Stimulated activated CD8-positive, alpha-beta memory T cell treated with anti-CD3 and anti-CD28 coated beads, Interleukin-7, amount 100 ng/mL, for 1 hour (primary cell): ENCODE measurements at places on chromosomes 7 and 10.

GRCh38 chr7:149669121-149669818 lies 104.1 kb downstream of the ZNF467 start:
- DNase-seq: no peak

DNA sequence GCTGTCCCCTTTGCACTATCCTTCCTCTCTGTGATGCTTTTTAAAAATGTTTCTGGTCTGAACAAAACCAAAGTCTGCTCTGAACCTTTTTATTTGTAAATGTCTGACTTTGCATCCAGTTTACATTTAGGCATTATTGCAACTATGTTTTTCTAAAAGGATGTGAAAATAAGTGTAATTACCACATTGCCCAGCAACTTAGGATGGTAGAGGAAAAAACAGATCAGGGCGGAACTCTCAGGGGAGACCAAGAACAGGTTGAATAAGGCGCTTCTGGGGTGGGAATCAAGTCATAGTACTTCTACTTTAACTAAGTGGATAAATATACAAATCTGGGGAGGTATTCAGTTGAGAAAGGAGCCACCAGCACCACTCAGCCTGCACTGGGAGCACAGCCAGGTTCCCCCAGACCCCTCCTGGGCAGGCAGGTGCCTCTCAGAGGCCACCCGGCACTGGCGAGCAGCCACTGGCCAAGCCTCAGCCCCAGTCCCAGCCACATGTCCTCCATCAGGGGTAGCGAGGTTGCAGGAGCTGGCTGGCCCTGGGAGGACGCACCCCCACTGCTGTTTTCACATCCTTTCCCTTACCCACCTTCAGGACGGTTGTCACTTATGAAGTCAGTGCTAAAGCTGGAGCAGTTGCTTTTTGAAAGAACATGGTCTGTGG lies 11.4 kb upstream of the CSGALNACT2 start:
- no peak for DNase-seq

- DNase-seq: no peak
Observed at GRCh38 chr7:69693042-69693441, 94.8 kb downstream of the AUTS2 start.

DNA sequence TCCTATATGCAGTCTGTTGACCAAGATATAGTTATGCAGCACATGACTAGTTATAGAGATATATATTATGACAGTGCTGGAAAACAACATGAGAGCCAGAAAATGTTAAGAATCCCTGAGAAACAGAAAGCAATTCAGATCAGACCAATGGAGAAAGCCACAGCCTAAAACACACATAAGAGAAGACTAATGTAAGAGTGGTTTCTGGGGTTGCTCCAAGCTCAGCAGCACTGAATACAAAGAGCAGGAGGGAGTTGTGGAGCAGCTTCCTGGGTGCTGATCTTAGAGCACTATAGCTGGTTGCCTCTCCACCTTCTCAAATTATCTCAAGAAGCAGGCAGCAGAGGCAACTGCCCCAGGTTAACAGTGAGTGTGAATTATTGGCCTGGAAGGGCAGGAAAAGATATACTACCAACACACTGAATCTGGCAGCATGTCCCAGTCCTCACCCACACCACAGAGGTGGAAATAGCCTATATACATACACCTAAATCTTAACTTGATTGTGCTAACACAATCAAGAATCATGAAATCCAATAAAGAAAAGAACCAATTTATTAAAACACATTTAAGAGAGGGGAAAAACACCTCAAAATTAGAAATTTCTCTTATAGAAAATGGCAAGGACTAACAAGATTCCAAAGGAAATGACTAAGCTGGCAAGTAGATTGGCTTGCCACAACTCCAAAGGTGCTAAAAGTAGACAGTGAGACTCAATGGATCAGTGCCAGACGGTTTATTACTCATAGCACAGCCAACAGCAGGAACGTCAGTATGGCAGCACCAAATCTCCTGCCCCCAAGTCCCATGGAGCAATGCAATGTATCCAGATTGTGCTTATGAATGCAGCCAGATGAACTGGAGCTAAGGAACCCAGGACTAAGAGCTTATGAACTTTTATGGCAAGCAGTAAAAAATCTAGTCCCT lies 5.1 kb downstream of the PTTG1IP2 start:
- no peak for DNase-seq

DNA sequence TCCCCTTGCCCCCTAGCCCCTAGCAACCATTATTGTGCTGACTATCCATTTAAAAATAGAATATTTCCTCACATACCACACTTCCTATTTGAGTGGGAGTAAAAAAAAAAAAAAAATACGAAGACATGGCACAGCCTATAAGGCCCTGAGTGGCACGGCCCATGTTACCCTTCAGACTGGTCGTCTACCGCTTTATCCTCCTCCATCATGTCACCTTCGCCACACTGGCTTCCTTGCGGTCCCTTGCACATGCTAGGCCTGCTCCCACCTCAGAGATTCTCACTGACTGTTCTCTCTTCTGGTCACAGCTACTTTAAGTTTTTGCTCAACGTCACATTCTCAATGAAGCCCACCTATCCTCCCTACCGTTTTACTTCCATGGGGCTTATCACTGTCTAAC lies 130.3 kb downstream of the ATE1 start:
- no peak for DNase-seq

DNA sequence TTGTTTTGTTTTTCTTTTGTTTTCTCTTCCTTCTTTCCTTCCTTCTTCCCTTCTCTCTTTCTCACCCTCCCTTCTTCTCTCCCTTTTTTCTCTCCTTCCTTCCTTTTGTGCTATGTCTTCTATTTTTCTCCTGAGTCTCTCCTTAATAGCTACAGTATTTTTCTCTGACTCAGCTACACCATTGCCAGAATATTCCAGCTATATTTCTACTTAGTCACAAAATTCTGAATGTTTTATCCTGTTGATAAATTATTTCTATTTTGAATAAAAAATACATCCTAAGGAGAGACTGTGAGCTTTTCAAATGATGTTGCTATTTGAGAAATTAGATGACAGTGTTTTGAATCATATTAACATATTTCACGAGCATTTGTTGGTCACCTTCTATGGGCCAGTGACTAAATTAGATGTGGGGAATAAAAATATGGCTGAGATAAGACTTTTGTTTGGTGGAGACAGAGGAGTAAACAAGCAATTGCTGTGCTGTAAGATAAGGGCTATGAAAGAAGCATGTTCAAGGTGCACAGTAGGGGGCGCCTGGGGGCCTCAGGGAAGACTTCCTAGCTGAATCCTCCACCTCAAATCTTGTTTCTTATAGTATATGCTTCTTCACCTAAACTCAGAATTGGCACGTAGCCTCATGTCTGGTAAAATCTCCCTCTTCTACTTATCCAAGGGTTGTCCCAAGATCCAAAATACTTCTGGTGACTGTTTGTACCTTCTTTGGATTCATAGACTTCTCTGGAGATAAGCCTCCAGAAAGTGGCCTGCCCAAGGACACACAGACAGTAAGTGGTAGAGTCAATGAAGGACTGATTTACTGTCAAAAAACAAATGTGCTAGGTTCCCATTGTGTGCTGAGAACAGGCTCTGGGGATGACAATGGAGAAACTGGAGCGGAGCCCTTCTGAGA lies 115.5 kb upstream of the CREB5 start:
- peak; percentile 11 for DNase-seq

DNA sequence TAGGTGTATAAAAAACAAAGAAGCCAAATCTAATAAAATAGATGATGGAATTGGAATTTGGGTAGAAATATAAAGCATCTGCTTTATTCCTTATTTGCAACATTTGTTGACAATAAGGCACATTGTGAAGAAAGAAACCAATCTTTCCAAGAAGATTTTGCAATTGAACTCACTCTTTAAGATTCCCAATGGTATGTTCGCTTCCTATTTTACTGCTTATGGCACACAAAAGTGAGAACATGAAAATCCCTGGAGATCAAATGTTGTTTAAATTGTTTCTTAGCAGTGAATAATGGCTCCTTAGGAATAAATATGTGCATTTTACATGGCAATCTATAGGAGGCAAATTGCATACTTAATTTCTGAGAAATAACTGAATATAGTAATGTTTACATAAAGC lies 84.5 kb downstream of the ADAM22 start:
- no peak for DNase-seq

DNA sequence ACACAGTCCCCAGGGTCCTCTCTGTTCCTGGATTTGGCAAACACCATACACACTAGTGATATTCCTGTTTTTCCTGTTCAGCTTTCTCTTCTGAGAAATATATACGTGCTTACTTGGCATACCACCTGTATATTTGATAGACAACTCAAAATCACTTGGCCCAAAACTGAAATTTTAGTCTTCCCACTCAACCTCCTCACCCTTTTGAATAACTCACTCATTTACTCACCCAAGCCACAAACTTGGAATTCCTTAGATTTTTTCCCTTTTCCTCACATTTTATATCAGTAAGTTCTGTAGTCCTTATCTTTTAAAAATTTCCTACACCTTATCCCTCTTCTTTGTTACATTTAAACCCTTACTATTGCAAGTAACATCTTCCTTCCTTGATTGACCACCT lies 143.4 kb downstream of the PPP1R3A start:
- DNase-seq: no peak

GRCh38 chr10:87849001-87849400 lies 14.3 kb downstream of the KLLN start:
- DNase-seq: no peak

GRCh38 chr10:14146025-14146424 lies 184.7 kb downstream of the FRMD4A start:
- DNase-seq: no peak

DNA sequence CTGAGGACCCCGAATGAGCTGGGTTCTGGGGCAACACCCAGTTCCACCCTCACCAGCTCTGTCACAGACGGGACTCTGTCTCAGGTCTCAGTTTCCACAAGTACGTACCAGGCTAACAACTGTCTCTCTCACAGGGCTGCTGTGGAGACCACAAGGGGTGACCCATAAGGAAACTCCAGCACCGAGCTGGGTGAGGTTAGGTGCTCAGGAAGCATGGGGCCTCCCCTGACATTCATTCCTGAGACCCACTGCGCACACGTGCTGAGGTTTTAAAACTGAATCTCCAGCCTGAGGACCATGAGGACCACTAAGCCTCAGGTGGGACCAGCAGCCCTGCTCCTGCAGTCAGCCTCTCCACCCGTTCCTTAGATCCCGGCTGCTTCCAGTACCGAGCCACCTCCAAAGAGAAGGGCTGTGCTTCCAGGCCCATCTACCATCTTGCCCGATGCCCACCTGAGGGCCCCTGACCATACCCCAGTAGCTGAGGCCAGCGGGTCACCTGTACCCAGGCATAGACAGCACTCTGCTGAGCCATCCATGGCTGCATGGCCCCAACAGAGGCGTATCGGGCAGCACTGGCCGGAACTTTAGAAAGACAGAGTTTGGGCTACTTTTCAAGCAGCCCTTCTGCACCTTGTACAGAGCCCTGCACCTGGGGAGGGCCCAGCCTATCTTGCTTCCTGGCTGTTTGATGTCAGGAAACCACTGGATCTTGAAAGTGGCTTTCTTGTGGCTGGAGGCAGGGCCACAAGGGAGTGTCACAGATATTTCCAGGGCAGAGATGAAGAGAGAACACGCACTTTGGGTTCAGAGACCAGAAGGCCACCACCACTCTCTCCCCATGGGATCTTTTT lies 18.7 kb downstream of the HSPA12A start:
- DNase-seq: peak; percentile 8

DNA sequence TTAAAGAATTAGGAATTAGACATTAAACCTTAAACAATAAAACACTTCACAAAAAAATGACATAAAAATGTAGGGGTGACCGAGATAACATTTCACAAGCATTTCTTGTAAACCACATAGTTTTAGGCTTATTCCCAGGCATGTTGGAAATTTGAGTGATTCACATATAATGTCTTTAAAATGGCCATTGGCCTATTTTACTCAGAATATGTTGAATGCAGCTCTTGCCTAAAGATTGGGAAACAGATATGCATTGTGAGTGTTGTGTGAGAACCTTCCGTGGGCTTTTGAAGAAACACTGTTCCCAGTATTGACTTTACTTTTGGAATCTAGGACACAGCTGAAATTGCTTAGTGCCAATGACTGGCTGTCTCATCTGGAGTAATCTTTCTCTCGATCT lies 79.6 kb downstream of the ARL5B start:
- DNase-seq: no peak

DNA sequence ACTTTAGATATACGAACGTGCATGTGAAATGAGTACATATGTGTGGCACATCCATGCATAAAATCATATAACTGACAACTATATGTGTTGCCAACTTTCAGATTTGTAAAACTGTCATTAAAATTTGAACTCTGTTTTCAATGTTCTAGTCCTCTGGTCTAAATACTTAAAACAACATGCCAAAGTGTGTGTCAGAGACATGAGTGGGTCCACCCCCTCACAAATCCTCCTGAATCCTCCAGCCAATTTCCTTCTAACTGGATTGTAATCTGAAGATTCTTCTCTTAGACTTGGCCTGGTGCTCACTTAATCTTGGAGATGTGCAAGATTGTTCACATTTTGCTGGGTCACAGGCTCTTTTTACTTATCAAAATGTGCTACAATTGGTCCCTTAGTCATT lies 184.1 kb downstream of the RELN start:
- no peak for DNase-seq

DNA sequence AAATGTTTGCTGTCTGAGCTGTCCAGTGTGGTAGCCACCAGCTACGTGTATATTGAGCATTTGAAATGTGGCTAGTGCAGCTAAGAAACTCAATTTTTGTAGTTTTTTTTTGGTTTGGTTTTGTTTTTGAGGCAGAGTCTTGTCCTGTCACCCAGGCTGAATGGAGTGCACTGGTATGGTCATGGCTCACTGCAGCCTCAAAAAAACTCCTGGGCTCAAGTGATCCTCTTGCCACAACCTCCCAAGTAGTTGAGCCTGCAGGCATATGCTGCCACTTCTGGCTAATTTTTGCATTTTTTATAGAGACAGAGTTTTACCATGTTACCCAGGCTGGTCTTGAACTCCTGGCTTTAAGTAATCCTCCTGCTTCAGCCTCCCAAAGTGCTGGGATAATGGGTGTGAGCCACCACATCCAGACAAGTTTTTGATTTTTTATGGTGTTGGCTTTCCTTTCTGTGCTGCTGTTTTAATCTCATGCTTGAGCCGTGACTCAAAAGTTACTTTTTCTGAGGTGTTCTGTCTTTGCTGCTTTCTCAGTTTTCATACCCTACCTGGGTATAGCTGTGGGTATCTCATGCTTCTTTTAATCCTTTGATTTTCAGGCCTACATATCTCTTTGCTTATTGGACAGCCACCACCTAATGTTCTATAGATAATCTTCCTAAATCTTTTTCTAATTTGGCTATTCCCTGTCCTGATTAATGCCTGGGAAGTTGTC lies 16.0 kb downstream of the WAC start:
- DNase-seq: no peak

GRCh38 chr10:81814842-81815241 lies 60.2 kb upstream of the NRG3 start:
- DNase-seq: no peak

DNA sequence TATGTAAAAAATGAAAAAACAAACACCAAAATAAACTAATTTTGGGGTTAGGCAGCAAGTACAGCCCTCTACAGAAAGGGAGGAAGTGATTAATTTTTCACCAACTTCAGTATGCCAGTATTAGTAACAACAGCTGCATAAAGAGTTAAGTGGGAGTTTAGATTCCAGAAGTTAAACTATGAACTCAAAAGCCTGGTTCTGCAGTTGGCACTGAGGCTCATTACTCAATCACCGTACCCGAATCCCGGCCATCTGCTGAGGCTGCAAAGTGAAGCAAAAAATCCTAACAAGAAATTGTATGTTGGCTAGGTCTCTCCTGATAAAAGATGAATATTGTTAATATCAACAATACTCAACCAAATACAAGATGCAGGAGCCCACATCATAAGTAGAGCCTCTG lies 4.0 kb downstream of the NUDT5 start:
- DNase-seq: no peak
